NCI-H2107 (cell line): ENCODE measurements at places on chromosomes 5 and 9.

GRCh38 chr9:112334432-112334841 lies 1.0 kb upstream of the PTBP3 start:
- DNase-seq: no peak

GRCh38 chr9:134442085-134442474 lies 115.8 kb downstream of the RXRA start:
- no peak for DNase-seq

DNA sequence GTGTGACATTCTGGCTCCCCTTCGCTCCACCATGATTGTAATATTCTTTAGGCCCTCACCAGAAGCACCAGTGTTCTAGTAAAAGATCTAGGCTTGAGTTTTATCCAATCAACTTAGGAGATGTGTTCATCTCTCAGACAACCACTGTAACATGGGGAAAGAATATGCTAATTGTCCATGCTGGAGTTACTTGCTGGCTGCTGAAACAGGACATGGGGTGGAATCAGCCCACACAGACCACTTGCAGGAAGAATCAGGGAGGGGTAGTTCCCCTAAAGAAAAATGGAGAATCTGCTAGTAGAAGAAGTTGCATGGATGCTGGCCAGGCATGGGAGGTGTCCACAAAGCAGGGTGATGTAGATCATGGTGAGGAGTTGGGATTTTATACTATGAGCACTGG lies 86.2 kb downstream of the FEM1C start:
- no peak for DNase-seq

DNA sequence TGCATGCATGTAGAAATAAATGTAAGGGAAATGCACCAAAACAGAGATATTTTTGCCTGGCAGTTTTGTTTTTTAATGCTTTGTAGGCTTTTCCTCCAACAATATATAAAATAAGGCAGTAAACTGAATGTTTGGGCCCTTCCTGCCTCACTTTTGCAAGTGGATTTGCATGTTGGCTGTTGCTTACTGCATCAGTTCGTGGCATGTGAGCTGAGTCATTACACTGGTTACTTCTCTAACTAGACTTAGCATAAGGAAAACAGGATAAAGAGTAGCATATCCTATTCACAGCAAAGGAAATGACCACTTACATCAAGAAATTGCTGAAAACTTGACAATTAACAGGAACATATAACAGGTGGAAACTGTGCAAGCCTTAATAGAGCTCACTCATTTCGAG lies 113.4 kb downstream of the TLE1 start:
- DNase-seq: no peak
